ENCODE measurements at places on chromosomes 7 and 10.

DNA sequence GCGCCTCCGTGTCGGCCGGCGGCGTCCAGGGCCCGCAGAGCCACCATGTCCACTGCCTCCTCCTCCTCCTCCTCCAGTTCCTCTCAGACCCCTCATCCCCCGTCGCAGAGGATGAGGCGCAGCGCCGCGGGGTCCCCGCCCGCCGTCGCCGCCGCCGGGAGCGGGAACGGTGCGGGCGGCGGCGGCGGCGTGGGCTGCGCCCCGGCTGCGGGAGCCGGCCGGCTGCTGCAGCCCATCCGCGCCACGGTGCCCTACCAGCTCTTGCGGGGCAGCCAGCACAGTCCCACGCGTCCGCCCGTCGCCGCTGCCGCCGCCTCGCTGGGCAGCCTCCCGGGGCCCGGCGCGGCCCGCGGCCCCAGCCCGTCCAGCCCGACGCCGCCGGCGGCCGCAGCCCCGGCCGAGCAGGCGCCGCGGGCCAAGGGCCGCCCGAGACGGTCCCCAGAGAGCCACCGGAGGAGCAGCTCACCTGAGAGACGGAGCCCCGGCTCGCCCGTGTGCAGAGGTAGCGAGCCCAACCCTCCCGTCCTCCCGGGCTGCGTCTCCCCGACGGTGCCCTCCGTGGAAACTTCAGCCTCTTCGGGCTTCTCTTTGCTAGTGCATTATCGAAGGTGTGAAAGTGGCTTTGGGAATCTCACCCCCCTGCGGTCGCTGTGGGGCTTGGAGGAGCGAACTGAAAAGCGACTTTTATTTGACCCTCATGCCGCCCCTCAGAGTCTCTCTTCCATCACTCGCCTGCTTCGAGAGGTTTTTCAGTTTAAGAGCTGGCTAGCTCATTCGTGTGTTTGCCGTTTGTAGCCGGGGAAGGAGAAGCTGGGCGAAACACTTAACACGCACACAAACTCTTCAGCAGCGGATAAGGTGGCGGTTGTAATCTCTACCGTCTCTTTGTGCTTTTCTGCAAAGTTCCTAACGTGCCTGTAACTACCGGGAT is 975 bp downstream of the GLCCI1 start:
- peak; percentile 61 for DNase-seq

GRCh38 chr7:23285657-23286646 is 13.2 kb upstream of the MALSU1 start:
- no peak for DNase-seq

- DNase-seq = no peak
These were observed 58.1 kb downstream of the SVIL start for GRCh38 chr10:29576681-29577080.

DNA sequence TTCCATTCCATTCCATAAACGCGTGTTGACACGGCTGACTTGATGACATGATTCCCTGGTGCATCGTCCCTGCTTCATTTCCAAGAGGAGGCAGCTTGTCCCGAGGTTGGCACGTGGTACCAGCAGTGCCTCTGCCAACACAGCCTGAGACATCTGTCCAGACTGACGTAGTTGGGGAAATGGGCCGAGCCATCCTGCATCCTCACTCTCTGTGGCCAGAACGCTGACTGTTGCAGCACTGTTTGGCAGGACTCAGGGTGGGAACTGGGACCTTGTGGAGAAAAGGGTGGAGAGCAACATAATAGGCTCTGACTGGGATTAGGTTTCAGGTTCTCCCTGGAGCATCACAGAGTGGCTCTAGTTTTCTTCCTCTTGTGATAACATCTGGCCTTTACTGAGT is 118.6 kb upstream of the BTBD16 start:
- DNase-seq = no peak

DNA sequence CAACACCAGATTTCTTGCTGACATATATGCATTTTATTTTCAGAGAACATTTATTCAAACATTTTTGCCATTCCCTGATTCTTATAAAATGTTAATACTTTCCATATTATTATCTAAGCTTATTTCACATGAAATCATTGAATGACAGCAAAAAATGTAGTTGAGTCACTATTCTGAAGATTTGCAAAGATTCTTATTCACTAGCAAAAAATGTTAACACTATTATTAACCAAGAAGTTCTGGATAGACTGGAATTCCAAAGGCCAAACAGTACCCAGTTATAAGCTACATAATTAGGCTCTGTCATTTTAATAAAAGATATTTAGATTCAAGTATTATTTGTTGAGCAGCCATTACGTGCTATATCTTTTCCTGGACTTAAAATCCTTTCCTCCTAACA is 4.3 kb downstream of the GSTO2 start:
- DNase-seq = no peak

- no peak for DNase-seq
These were observed 16.4 kb downstream of the PRSS2 start for GRCh38 chr7:142787034-142787768.

- DNase-seq = no peak
These were observed 1.7 kb upstream of the PFKP start for GRCh38 chr10:3065622-3066021.

- DNase-seq = no peak
These were observed 45.1 kb downstream of the INPP5F start for GRCh38 chr10:119770928-119771327.

DNA sequence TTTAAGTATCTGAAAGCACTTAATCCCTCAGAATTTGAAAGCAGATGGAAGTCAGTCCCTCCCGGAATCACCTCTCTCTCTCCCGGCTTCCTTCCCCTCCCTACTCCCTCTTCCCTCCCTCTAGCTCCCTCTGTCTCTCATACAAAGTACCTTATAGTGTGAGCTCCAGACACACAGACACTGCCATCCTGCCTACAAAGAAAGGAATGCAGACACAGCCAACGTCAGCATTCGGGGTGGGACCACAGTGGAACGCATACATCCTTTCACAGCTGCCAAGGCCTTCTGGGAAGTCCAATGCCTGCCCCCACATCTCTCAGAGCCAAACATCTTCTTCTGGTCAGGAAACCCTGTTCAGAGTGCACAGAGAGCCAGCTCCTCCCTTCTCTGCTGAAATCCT is 9.3 kb downstream of the NOD1 start:
- peak; percentile 85 for DNase-seq

Data from neural progenitor cell (in vitro differentiated cells).